ENCODE measurements at places on chromosomes 11 and 22. TPM values are rescaled to one million over a fixed set of nuclear protein-coding genes. Genes with fewer than 3 reads are reported as not detected.

DNA sequence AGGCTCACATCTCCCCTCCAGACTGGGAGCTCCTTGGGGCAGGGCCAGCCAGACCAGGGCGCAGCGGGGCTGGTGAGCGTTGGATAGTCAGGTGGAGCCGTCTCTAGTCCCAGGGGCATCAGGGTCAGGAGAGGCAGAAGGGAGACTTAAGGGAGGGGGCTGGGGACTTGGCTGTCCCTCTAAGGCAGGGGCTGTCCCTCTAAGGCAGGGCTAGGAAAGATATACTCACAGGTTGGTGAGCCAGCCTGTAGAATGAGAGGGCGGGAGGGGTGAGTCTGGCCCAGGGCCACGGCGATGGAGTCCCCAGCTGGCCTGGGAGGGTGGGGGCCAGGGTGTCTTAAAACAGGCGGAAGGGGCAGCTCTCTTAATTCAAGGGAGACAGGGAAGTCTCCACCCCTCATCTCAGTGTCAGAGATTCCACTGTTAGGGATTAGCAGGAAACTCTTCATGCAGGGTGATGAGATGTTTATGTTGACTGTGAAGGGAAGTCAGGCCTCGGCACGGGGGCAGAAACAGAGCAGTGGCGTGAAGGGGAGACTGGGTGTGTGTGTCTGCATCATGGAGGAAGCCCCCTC lies 11.3 kb downstream of the P2RY2 start:
- DNase-seq: peak; percentile 40

The PPP6R3 gene
- 171 TPM for total RNA-seq

The CHCHD10 gene
- total RNA-seq: 2.6 TPM

DNA sequence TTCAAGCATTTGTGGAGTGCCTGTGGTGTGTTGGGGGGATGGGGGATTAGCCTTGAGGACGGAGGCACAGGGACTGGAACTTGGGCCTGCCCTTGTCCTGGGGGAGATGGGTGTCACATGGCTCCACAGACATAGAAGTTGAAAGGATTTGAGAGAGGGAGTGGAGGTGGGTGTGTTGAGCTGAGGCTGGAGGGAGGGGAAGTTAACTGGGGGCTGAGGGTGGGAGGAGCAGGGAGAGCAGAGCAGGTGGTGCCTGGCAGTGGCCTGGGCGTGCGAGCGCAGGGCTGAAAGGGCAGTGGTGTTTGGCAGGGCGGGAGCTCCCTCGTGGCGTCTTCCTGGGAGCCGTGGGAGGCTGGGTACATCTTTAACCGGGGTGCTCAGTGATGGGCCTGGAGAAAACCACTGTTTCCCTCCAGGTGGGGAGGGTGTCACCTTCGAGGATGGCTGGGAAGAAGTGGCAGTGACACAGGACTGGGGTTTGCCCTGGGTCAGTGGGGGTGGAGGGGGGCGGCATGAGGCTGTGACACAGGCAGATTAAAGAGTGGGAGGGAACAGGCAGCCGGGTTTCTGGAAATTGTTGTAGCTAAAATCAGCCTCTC lies 45.5 kb downstream of the AP2A2 start:
- DNase-seq: no peak

DNA sequence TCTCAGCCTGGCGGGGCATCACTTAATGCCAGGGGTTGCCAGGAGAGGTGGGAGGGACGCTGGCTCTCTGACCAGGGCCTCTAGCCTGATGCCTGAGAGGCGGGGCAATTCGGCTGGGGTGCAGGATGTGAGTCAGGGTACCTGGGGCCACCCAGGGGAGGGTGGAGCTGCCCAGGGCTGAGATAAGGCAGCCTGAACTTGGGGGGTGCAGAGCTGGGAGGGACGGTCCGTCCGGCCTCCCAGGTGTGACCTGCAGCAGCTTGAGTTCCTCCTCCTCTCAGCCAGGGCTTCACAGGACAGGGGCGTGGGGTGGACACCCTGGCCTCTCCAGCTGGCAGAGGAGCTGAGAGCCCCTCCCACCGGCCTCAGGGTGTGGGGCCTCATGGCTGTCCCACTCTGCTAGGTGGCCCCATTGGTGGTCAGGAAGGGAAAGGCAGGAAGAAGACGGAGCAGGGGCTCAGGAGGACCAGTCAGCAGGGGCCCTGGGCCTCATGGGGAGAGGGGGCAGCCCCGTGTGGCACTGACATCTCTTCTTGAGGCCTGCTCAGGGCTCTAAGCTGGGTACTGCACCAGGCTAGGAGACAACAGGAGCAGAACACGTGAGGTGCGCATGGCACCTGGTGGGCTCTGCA lies 942 bp upstream of the RPS6KA4 start:
- no peak for DNase-seq

- DNase-seq: no peak
Observed at GRCh38 chr11:117073539-117073938, 24.7 kb downstream of the SIK3 start.

DNA sequence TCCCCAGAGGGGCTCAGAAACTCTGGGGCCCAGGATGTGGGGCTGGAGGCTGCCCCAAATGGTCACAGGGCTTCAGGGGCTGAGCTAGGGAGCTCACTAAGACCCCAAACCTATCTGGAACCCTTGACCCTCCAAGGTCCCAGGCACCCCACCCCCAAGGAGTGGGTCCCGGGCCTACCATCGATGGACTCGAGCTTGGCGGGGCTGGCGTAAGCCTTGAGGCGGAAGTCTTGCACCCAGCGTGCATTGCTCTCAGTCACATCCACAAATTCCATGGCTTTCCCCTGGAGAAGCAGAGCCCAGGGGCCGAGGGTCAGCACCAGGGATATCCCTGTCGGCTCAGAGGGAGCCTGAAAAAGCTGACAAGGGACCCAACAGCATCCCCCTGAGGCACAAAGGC lies 3.5 kb downstream of the GATD1 start:
- no peak for DNase-seq

The HEPN1 gene
- not detected for total RNA-seq

The GGTLC2 gene
- total RNA-seq: not detected

The MIAT gene
- 0.19 TPM for total RNA-seq

The MMP13 gene
- total RNA-seq: not detected

The SMARCB1 gene
- total RNA-seq: 45.8 TPM

The EML3 gene
- 40.2 TPM for total RNA-seq

DNA sequence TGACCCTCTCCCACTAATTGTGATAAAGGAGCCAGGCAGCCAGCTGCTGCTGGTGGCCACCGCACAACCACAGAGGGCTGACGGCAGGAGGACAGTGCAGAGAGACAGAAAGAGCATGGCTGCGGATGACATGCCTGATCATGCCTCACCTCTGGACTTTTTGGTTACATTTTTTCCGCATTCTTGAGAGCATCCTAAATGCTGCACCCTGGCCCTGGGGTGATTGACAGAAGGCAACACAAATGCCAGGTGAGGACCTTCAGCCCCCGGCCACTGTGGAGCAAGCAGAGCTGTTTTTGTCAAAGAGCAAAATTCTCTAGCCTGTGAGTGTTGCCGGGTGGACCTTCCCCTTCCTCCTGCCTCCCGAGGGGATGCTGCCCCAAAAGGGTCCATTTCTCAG lies 78.5 kb downstream of the RPS6KA4 start:
- no peak for DNase-seq

DNA sequence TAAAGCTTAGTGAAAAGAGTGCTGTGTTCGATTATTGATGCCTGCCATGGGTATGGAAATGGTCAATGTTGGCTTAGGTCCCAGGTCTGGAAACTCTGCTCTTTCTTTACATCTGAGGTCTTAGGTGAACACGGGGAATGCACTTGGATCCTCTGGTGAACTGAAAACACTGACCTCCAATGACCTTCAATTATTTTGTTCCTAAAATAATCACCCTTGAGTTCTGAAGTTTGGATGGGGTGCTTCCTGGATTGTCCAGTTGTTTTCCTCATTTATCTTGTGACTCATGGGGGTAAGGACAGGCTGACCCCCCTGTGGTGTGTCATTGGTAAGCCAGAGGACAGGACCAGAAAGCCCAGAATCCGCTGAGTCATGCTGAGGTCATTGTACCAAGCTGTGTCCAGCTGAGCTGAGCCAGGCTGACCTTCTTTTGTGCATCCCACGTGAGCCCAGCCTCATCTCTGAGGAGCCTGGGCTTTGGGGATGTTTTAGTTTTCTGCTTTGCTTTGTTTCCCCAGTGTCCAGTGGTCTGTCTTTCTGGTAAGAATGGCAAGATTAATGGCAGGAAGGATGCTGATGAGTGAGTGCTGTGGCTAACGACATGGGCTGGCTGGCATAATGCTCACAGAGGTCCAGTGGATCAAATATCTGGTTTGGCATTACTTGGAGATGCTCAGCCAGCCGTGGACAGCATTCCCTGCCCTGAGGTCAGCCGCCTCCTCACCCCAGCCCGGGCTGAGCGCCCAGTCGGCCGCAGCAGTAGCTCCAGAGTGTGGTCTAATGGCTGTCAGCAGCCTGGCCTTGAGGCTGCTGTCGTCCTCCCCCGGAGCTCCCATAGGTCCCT lies 35.6 kb downstream of the AMPD3 start:
- DNase-seq: peak; percentile 93

- DNase-seq: no peak
Observed at GRCh38 chr11:31997955-31998354, 92.9 kb upstream of the RCN1 start.

- DNase-seq: no peak
Observed at GRCh38 chr11:69053546-69054396, 5.0 kb downstream of the TPCN2 start.

The KRTAP5-9 gene
- not detected for total RNA-seq

The FAM180B gene
- total RNA-seq: not detected

GRCh38 chr11:24779791-24780190 lies 282.9 kb downstream of the LUZP2 start:
- no peak for DNase-seq

DNA sequence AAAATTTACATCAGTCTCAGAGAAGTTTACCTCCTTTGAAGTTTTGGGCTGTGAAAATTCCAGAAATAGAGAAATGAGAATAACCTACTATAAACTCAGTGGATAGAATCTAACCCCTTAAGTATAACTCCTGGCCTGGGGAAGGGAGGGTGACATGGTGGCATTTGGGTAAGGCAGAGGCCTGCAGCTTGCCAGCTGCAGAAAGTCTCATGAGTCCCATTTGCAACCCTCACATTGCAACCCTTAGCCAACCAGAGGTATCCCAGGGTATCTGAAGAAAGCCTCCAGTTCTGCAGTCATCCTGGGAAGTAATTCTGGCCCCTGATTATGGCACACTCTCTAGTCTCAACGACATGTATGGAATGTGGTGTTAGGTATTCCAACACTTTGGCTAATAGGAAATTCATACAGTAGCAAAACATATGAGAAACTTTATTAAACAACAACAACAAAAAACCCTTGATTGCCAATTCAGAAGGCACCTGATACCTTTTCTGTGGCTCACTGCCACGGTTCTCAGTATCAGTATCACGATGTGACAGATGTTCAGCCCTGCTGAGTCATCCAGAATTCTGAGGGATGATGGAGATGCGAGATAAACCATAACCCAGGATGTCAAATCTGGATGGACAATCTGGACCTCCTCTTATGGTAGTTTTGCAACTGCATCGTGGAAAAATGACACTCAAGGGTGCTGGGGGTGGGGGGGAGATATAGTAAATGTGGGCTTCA lies 743.4 kb downstream of the NELL1 start:
- DNase-seq: no peak

DNA sequence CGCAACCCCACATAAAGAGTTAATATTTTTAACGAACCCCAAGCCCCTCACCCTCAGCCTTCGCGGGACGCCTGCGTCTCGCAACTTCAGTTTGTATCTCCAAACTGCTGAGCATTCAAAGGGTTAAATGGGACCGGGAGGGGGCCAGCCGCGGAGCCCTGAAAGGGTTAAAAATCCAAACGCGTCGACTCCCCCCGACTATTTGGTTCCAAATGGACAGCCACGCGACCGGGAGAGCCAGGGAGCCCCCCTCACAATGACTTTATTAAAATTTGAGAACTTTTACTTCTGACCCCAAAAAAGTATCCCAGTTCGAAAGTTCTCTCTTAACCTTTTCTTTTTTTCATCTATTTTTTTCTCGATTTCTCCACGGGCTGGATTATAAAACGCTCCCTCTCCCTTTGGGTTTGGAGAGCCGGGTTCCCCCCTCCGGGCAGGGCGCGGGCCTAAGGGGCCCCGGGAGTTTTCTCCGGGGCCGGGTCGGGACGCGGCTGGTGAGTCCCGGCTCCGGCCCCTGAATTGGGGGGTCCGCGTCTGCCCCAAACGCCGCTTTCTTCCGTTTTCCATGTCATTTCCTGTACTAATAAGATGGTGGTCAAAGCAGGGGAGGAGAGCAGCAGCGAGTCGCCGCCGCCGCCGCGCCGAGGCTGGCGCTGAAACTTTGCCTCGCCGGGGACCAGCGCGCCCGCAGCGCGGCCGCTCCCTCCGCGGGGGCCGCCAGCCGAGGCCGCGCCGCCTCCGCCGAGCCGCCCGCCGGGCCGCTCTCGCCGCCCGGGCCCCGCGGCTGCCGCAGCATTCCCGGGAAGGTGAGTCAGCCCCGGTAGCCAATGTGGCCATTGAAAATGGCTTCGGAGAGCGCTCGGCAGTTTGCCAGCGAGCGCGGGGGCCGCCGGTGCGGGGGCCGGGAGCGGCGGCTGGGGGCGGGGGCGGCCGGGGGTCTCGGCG lies at the start of gene PRDM11:
TSS of gene PRDM11 (plus strand) at position 568 of the 945 bp plus-strand sequence. CDS start 35,128 bp downstream, outside the sequence.
- peak; percentile 77 for DNase-seq

The MAPK8IP2 gene
- total RNA-seq: 0.34 TPM

DNA sequence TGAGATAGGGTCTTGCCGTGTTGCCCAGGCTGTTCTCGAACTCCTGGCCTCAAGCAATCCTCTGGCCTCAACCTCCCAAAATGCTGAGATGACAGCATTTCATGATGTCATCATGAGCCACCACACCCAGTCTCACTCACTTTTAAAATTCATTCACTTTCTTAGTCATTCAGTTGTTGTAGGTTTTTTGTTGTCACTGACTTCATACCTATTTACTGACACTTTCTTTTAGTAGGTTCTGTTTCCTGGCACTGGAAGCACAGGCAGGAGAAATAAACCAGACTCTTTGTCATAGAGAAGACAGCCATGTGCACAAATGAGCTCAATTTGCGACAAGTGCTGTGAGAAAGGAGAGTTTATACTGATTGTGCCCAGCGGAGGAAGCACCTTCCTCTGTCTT lies 10.5 kb downstream of the ART5 start:
- no peak for DNase-seq

The TMPRSS5 gene
- 0.14 TPM for total RNA-seq

GRCh38 chr22:22684580-22685561 lies 40.5 kb downstream of the GGTLC2 start:
- peak; percentile 34 for DNase-seq

All from dermis blood vessel endothelial cell (primary cell).